ENCODE measurements at places on chromosomes 1 and 21.

GRCh38 chr1:116126281-116126680, 15.1 kb downstream of the MAB21L3 start:
- DNase-seq: no peak

DNA sequence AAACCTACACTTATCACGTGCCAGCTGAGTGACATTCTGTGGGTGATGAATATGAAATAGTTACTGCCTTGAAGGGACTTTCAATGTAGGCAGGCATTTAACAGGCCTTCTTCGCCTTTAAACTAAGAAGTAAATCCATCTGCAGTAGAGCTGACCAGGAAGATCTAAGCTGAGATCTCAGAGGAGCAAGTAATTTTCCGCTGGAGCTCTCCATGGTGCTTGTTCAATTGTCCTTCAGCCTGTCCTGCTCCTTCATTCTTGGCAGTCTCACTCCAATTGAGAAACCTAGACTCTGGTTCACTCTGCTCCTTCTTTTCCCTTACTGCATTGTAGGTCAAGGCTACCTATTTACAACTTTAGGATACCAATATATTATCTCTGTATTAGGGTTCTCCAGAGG, 183.5 kb downstream of the HMCN1 start:
- DNase-seq: no peak

DNA sequence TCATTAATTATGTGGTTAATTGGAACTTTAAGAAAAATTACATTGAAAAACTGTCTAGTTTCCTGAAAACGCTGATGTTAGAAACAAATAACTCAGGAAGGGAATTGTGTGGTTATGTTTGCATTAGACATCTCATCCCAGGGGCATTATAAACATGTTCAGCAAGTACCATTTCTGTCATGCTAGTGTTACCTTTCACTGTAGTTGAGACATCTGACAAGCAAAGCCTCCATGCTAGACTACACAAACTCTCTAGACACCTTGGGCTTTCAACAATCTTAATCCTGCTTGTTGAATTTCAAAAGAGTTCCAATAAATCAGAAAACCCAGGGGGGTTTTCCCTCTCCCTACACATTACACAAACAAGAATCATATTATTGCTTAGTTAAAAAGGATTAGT, 536.8 kb downstream of the KCNT2 start:
- DNase-seq: no peak

DNA sequence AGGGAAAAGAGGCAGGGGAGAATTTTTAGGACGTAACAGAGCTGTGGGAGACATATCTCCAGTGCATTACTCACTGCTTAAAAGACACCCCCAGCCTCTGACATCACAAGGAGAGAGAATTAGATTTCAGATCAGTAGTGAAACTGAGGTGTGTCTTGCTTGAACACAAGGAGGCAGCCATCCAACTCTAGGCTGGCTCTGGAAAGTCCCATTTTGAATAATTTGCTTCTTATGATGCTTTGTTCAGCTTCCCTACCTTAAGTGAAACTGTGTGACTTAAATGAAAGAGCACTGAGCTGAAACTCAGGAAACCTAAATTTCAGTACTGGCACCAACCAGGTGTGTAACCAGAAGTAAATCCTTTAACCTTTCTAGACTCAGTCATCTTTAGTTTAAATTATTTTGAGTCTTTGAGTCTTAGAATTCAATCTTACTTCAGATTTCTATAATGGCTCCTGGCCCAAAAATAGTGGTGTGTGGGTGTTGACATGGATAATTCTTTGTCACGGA, 251.6 kb upstream of the SGIP1 start:
- no peak for DNase-seq

DNA sequence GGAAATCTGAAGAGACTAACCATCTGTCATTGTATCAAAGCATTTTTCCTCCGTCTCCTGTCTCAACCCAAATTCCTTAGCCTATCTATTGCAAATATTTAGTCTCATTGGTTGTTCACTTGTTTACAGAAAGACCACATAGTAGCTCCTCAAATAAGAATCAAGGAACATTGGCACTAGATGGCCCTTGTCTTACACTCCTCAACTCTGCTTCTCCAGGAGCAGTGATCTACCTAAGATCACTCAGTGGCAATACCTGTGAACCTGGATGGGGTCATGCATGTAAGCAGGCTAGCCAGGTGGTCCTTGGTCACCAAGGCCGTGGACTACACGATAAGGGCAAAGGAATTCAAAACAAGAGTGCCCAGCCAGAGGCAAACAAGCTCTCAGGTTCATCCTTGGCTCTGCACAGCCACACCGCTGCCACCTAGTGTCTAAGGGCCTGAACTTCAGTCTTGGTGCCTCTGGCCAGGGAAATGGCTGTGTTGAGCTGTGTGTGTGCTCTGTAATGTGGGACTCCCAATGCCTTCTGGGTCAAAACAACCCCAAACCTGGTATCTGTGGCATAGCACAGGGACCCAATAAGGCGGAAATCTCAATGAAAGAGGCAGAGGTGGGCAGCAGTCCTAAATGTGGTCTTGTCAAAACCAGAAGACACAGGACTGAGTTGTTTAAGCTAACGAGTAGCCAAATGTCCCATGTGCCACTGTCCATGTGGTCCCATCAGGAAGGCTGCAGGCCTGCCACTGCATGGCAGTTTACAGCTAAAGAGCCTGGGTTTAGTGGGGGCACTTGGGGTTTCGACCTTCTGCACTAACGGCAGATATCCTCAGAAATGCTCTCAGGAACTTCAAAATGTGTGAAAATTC, 54.5 kb downstream of the GPR161 start:
- peak; percentile 71 for DNase-seq

GRCh38 chr1:163650624-163651023, 328.9 kb downstream of the NUF2 start:
- DNase-seq: no peak

DNA sequence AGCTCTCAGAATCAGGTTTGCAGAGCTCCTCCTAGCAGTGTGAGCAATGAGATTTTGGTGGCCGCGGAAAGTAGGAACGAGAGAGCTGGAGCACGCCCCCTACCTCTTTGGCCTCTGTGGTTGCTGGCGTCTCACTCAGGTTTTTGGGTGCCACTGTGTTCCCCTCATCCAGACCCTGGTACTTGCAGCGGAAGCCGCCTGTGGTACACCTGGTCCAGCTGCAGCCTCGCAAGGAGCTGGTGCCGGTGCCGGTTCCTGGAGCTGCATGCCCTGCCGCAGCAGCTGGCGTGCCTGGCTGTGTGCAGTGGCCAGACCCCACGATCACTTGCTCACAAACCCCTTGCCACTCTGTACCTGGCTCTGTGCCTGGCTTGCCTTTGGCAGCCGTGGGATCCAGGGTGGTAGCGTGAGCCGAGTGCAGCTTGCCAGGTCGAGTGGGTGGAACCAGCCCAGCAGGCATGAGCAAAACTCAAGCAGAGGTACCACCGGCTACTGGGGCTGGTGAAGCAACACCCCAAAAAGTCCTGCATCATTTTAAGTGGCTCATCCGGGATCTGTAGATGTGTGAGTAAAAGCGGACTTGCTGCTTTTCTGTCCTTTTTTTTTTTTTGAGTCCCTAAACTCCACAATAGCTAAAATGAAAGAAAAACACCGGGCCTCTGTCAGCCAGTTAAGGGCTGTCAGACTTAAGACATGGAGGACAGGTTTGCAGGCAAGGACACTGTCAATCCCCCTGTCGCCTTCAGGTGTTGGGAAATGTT, 844.9 kb downstream of the KCNT2 start:
- DNase-seq: peak; percentile 89

GRCh38 chr1:90534663-90535295, 182.3 kb downstream of the BARHL2 start:
- no peak for DNase-seq

DNA sequence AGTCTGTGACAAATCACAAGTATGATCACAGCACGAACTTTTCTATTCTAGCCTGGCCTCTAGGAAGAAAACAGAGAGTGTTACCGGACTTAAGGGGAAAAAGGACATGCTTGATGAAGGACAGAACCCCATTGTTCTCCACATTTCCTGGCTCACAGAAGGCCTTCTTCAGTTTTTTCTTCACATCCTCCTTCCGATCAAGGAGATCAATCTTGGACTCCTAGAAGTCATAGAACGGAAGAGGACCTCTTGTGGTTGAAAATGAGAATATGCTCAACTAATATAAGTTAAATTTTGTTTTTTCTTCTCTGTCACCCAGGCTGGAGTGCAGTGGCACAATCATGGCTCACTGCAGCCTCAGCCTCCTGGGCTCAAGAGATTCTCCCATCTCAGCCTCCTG, 30.3 kb downstream of the YARS1 start:
- no peak for DNase-seq

Measured in posterior cingulate gyrus (tissue), 11 donors.